Astrocyte of the cerebellum (primary cell): ENCODE measurements at places on chromosomes 13 and 19.

GRCh38 chr13:92989301-92989700 is 237.3 kb upstream of the GPC6 start:
- DNase-seq, result no peak

GRCh38 chr19:50322931-50323781 is 6.0 kb downstream of the KCNC3 start:
- no peak for DNase-seq

DNA sequence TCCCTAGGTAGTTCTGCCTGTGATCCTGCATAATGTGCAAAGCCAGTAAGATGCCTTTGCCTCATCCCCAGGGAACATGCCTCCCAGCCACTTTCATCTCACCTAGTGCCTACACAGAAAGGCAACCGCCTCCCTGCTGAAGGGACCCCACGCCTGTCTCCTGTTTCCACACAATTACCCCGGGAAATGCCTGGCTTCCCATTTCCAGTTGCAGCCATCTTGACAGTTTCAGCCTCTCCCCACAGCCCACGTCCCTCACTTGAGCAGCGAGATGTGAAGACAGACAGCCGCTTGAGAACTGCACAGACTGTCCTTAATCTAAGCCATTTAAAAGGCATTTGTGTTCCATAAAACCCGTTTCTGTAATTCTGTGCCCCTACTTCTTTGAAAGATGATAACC is 4.7 kb upstream of the UQCRFS1 start:
- DNase-seq, result no peak

DNA sequence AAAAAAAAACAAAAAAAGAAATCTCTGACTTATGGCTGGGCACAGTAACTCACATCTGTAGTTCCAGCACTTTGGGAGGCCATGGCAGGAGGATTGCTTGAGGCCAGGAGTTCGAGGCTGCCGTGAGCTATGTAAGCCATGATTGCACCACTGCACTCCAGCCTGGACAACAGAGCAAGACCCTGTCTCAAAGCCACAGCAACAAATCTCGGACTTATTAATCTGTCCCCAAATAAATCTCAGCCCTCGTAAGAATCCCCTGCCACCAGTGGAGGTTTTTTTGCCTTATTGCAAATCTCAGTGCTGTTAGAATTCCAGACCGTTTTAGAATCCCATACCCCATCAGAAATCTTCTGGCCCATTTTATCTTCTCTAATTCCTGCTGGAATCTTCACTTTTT is 4.9 kb downstream of the SHKBP1 start:
- no peak for DNase-seq

DNA sequence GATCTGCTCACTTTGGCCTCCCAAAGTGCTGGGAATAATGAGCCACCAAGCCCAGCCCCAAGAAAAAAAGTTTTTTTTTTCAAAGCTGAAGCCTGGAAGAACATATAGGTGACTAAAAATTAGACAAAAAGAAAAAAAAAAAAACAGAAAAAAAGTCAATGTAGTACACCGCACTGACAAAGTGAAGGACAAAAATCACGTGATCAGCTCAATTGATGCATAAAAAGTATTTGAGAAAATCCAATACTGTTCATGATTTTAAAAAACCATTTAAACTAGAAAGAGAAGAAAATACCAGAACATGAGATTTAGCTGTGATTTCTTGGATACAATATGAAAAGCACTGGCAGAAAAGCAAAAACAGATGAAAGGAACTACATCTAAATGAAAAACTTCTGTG is 10.5 kb upstream of the ERVV-2 start:
- DNase-seq, result no peak

GRCh38 chr19:4357921-4358326 is 14.6 kb downstream of the MPND start:
- no peak for DNase-seq

- DNase-seq, result peak; percentile 31
These were observed 23.6 kb downstream of the SOHLH2 start for GRCh38 chr13:36190771-36191170.

DNA sequence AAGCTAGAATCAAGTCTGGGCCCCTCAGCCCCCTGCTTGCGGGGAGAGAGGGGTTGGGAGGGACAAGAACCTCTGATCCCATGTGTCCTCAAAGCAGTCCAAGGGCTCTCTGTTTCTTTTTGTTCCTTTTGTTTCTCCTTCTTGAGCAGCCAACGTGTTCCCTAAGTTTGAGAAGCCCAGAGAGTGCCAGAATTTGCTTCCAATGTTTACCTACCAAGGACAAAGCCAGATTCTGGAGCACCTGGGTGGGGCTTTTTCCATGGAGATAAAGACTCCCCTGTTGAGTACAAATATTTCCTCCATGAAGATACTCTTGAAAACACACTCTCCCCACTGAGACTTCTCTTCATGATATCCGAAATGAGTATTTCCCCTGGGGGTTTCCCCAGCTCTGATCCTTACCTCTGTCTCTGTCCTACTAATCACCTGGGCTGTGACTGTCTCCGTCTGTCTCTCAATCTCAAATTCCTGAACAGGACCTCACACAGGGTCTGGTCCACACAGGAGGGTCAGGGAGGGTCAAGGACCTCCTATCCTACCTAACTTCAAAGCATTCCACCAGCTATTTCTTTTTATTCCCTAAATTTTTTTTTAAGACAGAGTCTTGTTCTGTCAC is 27.4 kb downstream of the CD177 start:
- no peak for DNase-seq

- DNase-seq, result no peak
These were observed 61.1 kb downstream of the SLC15A1 start for GRCh38 chr13:98691360-98691759.

DNA sequence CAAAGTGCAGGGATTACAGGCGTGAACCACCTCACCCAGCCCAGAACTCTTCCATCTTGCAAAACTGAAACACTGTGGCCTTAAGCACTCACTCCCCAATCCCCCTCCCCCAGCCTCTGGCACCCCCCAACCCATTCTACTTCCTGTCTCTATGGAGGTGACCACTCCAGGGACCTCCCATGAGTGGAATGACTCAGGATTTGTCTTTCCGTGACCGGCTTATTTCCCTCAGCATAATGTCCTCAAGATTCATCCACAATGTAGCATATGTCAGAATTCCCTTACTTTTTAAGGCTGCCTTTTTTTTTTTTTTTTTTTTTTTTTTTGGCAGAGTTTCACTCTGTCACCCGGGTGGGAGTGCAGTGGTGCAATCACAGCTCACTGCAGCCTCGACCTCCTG is 3.6 kb upstream of the F2RL3 start:
- DNase-seq, result no peak

DNA sequence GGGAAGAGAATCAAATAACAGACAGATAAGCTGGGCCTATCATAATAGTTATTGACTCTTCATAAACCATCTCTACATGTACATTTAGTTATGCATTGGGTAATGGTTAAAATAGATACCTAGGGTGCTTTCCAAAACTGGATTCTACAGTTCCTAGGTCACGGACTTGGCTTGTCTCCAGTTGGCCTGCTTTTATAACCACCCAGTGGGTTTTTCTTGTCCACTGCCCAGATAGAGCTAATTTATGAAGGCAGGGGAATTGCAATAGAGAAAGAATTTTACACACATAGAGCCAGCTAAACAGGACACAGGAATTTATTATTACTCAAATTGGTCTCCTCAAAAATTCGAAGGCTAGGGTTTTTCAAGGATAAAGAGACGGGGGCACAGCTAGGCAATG is 97.3 kb downstream of the FAM216B start:
- no peak for DNase-seq

DNA sequence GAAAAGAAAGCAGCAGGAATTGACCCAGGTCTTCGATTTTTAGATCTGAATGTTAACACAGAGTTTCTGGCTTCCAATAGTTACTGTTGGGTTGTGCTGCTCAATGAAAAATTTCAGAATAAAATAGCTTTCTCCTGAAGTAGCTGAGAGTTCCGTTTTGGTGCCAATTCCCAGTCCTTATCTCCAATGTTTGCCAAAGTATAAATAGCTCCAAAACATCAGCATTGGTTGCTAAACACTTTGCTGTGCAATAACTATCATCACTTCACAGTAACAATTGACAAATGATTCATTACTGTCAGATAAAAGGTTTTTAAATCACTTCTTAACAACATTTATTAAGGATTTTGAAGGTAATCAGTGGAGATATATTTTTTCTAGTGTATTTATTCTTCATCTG is 446.0 kb downstream of the PCDH20 start:
- no peak for DNase-seq

GRCh38 chr19:19205416-19206410 is 2.5 kb upstream of the NR2C2AP start:
- DNase-seq, result no peak

DNA sequence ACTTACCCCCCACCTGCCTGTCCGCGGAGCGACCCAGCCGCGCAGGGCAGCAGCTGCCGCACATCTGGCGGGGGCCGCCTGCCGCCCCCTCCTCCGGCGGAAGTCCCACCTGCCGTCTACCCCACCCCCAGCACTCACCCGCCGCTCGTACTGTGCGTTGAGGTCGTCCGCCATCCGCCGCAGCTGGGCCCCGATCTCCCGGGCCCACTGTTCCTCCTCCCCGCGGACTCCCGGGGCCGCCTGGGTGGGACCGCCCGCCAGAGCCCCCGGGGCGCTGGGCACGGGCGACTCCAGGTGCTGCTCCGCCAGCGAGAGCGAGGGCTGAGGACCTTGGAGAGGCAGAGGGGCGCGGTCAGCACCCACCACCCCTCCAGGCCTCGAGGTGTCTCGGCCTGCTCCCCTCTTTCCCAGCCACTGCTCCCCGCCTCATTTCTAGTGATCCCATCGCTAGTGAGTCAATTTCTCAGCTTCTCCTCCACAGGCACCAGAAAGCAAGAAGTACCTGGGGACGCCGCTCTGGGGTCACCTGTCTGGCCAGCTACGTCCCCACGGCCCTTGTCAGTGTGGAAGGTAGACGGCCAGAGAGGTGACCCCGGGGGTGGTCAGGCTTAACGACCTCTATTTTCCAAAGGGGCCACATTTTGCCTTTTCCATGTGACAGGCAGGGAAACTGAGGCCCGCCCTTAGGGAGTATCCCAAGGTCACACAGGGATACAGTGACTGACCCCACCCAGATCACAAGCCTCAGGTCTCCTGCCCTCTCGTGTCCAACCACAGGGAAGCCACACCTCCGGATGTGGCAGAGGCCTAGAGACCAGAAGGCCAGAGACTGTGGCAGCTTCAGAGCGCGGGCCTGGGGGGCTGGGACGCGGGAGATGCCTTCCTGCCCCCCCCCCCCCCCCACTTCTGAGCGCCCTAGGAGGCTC is 4.3 kb downstream of the BBC3 start:
- no peak for DNase-seq

- DNase-seq, result peak; percentile 60
These were observed 89.3 kb downstream of the TM9SF2 start for GRCh38 chr13:99590519-99591011.

DNA sequence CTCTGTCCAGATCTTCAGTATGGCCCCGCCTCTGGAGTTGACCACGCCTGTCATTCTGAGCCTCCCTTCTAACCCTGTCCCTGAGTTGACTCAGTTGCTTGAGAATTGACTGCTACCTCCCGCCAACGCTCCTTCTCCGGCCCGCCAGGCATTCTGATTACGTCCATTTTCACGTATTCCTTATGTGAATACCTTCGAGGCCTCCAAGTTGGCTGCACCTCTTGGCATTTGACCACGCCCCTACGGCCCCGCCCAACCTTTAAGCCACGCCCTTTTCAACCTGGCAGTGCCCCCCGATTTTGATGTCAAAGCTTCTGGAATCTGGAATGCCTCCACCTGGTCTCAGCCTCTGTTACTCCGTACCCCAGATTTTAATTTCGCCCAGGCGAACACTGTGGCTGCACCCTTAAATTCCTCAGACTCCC is 1.7 kb upstream of the EML2 start:
- no peak for DNase-seq

DNA sequence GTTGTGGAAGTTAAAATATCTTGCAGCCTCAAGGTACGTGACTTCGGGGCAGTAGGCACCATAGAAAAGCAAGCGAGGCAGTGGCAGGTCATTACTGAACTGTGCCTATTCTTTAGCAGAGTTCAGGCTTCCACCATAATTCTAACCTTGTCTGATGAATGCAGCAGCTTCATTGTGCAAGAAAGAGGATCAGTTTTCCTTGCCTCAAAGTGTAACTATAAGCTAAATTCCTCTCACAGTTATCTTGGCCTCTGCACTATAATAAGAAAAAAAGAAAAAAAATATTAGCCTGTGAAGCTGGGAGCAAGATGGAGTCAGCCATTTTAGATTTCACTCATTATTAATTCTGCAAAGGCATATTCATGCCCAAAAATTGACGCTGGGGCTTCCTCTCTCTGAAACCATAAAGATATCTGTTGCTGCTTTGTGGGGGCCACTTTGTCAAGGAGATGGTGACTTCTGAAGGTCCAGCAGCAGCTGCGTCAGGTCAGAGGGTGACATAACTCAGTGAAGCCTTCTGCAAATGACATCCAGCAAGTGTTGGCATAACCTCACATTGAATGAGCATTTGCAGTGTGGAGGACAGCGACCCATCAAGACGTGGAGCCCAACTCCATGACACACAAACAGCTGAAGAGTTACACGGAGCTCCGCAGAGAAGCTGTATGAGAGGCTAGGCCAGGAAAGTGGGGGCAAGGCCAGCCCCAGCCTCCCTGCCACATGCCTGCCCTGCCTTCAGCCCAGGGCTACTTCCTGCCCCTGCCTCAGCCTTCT is 23.1 kb upstream of the SACS start:
- DNase-seq, result no peak

- no peak for DNase-seq
These were observed 811.4 kb downstream of the DACH1 start for GRCh38 chr13:71055644-71056043.

DNA sequence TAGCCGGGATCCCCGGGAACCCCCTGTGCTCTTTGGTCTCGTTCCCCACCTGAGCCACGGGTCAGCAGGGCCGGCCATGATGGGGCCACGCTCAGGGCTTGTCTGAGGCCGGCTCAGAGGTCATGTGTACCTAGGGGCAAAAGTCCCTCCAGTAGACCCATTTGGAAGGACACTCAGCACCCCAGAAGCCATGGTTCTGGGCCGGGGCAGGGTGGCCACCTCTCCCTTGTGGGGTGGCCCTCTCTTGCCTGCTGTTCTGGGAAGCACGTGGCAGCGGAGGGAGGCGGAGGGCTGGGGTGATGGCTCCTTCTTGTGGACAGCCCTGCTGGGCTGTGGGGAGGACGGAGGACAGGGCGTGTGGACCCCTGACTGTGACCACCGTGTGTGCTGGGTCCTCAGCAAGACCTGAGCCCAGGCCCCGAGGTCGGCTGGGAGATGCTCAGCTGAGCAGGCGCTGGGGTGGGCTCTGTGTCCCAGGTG is 6.4 kb upstream of the PEAK3 start:
- no peak for DNase-seq

DNA sequence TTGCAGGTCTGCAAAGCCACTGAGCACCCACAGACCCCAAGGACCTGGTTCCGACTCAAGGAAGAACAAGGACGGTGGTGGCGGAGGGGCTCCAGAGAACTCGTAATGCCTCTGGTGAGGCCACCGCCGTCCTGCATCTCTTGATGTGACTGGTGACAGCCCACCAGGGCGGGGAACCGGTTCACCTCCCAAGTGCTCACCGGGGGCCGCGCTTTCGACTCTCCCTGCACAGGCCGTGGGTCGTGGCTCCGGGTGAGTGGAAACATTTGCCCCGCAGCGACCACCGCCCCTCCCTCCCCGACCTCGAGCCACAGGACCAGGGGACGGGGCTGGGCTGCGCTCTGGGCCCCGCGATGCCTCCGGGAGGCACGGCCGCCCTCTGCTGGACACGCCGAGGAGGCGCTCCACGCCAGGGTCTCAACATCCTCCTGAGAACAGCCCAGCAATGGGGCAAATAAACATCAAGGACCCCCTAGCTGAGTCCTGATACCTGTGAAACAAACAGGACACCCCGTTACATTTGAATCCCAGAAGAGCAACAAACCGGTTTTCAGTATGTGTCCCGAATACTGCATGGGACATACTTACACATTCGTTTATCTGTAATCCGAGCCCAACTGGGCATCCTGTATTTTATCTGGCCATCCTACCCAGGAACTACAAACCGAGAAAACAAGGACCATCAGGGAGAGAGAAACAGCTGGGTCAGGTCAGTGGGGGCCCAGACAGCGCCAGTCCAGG is 3.9 kb upstream of the PLPP2 start:
- DNase-seq, result no peak
